Endodermal cell (in vitro differentiated cells): ENCODE measurements at places on chromosomes 3 and 15.

- H3K27ac ChIP-seq = no peak overlapping the region
- H3K36me3 ChIP-seq = no peaks in the 10 kb centered on the region
- H3K4me3 ChIP-seq = no peak overlapping the region
- H3K4me1 ChIP-seq = peaks cover 3% of the 10 kb centered on the region
- no peak for DNase-seq
- no peaks in the 10 kb centered on the region for H3K27me3 ChIP-seq
Observed at GRCh38 chr3:193897731-193898180, 238.2 kb upstream of the HES1 start.

DNA sequence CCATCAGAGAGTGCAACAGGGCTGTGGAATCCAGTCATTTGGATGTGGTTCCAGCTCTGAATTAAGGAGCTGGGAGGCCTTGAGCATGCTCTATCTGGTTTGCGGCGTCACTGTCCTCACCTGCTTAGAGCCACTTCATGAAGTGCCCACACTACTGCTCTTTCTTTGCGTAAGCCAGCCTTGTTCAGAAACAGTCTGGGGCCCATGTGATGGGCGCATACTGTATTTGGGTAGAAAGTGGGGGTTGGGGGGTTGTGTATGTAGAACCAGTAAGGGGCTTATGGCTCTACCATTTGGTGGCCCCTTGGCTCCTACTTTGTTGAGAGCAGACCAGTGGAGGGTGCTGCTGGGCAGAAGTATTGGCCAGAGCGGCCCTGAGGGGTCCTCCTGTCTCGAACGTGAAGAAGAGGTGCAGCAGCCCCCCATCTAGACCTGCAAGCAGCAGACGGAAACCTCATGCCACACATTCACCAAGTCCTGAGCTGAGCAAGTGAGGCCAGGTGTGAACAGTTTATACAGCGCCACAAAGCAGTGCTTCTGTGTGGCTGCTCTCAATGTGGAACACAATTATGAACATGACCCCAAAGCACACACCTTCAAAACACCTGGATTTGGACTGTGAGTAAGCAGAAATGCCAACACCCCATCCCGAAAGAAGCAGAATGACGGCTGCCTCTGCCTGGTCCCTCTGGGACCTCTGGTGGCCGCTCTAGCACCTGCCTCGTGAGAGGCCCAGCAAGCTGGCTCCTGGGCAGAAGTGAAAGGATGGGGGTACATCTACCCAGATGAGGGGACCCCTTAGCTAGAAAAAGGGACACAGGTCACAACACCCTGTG, 26.6 kb downstream of the SRPRB start:
- no peak overlapping the region for H3K4me3 ChIP-seq
- no peak overlapping the region for H3K27ac ChIP-seq
- DNase-seq = peak; percentile 64
- H3K27me3 ChIP-seq = no peaks in the 10 kb centered on the region
- no peaks in the 10 kb centered on the region for H3K36me3 ChIP-seq

DNA sequence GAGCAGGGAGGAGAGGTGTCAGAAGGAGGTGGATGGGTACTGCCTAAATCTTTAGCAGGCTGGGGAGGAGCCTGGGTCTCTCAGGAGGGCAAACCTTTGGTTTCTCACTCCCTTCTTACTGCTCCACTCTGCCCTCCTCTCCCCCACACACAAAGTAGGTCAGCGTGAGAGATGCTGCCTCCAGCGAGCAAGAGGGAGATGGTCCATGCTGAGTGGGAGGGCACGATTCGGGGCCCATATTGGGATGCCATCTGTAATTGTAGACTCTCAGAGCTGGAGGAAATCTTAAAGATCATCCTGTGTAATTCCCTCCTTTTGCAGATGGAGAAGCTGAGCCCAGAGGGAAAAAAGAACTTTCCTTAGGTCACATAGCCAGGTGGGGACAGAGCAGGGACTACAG, 34.2 kb upstream of the SYN2 start:
- no peaks in the 10 kb centered on the region for H3K36me3 ChIP-seq
- no peaks in the 10 kb centered on the region for H3K27me3 ChIP-seq
- no peak overlapping the region for H3K27ac ChIP-seq
- H3K4me3 ChIP-seq = no peak overlapping the region
- H3K4me1 ChIP-seq = no peaks in the 10 kb centered on the region

GRCh38 chr15:34233614-34234013, 8.8 kb downstream of the EMC4 start:
- no peaks in the 10 kb centered on the region for H3K27me3 ChIP-seq
- no peak overlapping the region for H3K4me3 ChIP-seq
- DNase-seq = no peak
- no peaks in the 10 kb centered on the region for H3K4me1 ChIP-seq
- peaks cover 29% of the 10 kb centered on the region for H3K36me3 ChIP-seq
- H3K27ac ChIP-seq = no peak overlapping the region

GRCh38 chr3:20563251-20563650, 377.2 kb upstream of the SGO1 start:
- no peaks in the 10 kb centered on the region for H3K27me3 ChIP-seq
- H3K36me3 ChIP-seq = no peaks in the 10 kb centered on the region
- H3K4me3 ChIP-seq = no peak overlapping the region

- H3K4me3 ChIP-seq = no peak overlapping the region
- DNase-seq = no peak
- no peaks in the 10 kb centered on the region for H3K27me3 ChIP-seq
- no peaks in the 10 kb centered on the region for H3K4me1 ChIP-seq
- H3K27ac ChIP-seq = no peak overlapping the region
Observed at GRCh38 chr3:31219131-31219843, 313.4 kb upstream of the STT3B start.

- H3K27ac ChIP-seq = no peak overlapping the region
- no peaks in the 10 kb centered on the region for H3K27me3 ChIP-seq
- DNase-seq = no peak
- H3K36me3 ChIP-seq = no peaks in the 10 kb centered on the region
- no peaks in the 10 kb centered on the region for H3K4me1 ChIP-seq
Observed at GRCh38 chr3:16770021-16770420, 114.7 kb upstream of the PLCL2 start.

DNA sequence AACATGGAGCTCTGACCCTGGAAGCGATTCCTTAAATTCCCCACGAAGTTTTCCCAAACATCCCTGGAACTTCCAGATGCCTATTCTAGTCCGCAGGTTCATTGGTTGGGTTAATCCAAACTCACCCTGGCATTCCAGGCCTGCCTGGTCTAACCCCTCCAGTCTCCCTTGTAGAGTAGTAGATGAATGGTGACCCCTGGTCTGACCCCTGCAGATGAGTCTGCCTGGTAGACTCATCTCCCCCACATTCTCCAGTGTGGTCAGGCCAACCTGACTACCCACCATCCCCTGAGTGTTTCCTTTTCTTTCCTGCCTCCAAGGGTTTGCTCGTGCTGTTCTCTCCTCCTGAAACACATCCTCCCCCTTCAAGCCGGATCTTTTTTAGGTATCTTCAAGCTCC, 10.8 kb upstream of the HRH1 start:
- H3K27me3 ChIP-seq = no peaks in the 10 kb centered on the region
- H3K36me3 ChIP-seq = no peaks in the 10 kb centered on the region
